ENCODE measurements at places on chromosomes 7 and 10. TPM values are rescaled to one million over a fixed set of nuclear protein-coding genes. Genes with fewer than 3 reads are reported as not detected.

The GDI2 gene
- total RNA-seq: 263 TPM

The HGF gene
- not detected for total RNA-seq

The HOXA3 gene
- total RNA-seq: 1.2 TPM

The CLEC5A gene
- 0.04 TPM for total RNA-seq

The CFTR gene
- total RNA-seq: not detected

- DNase-seq: no peak
Measured at GRCh38 chr10:76324283-76324682, 892.9 kb downstream of the LRMDA start.

GRCh38 chr10:68647672-68648341 is 73.2 kb upstream of the CCAR1 start:
- DNase-seq: peak; percentile 58

GRCh38 chr10:4512671-4513240 is 313.3 kb upstream of the AKR1E2 start:
- DNase-seq: peak; percentile 68

The ABCB1 gene
- total RNA-seq: not detected

GRCh38 chr7:15471669-15471950 is 90.2 kb downstream of the AGMO start:
- no peak for DNase-seq

The FXYD4 gene
- not detected for total RNA-seq

DNA sequence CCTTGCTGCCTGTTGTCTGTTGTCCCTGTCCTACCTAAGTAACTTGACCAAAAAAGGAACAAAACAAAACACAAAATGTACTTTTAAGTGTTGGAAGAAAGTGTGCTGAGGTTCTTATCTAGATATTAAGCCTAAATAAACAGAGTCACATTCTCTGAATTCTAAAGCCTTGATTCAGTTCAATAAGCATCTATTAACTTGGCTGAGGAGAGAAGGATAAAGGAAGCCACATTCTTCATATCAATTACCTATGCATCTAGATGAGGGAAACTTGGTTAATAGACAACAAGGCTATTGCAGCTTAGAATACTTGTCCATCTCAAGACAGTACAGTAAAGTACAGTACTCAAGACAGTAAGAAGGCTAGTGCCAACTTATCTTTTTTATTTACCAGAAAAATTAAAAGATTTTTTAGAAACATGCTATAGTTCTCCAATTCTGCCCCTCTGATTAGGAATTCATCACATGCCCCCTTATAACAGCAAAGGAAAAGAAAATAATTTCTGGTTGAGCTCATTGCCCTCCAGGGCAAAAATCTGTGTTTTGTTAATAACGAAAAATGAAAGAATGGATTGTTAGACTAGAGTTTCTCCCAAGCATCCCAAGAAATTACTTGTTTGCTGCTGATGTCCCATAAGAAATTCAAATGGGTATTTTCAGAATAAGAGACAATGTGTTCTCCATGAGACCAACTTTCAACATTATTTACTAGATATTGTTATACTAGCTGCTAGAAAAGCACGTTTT is 546.5 kb upstream of the SEMA3D start:
- no peak for DNase-seq

The DEPP1 gene
- total RNA-seq: 0.60 TPM

GRCh38 chr7:132485600-132486273 is 90.5 kb downstream of the PLXNA4 start:
- no peak for DNase-seq

GRCh38 chr10:11168423-11169090 is 150.9 kb downstream of the CELF2 start:
- no peak for DNase-seq

The GNGT1 gene
- not detected for total RNA-seq

DNA sequence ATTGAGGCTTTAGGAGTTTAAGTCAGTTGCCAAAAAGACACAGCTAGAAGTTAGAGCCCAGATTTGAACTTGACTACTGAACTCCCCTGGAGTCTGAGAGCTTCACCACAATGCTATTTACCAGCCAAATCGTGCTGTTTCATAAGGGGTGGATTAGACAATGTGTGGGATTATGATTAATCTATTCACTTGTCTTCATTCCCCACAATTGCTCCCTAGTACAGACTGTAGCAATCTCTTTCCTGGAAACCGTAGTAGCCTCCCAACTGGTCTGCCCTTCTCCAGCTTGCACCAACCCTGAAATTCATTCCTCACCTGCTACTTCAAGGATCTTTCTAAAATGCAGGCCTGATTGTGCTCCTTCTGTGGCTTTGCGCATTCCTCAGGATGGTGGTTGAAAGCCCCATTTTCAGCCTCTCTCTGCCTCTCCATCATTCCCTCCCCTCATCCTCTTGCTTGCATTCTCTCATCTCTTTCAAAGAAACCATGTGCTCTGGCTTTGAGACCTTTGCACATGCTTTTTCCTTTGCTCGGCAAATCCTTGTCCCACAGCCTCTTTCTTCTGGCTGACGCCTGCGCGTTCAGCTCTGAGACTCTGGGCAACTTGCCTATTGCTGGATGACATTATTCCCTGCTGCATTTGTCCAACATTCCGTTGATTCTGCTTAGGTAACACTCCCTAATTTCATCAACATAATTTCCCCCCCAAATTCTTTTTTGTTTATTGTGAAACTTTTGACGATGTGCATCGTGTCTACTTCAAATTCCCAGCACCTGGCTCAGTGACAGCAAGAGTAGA is 145.1 kb downstream of the ADRA2A start:
- DNase-seq: no peak

- DNase-seq: no peak
Measured at GRCh38 chr7:29377718-29378117, 183.1 kb downstream of the CHN2 start.

GRCh38 chr7:131835141-131835540 is 278.7 kb upstream of the PODXL start:
- DNase-seq: no peak

The HKDC1 gene
- 0.48 TPM for total RNA-seq

- DNase-seq: peak; percentile 80
Measured at GRCh38 chr7:74094224-74095101, 10.9 kb downstream of the LIMK1 start.

DNA sequence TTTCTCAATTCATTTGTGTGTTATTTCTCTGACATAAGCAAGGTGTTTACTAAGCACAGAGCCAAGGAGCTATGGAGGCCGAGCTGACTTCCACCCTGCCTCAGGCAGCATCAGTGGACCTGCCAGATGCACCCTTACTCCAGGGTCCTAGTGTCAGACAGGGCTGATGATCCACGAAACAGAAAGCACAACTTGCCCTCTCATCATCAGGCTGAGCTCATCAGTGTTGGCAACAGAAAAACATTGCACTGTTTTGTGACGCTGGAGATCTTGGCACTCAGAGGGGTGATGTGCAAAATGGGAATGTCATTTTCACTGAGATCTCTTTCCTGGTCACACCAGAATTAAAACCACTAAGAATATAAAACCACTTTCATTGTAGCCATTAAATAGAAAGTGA is 201.8 kb downstream of the GLI3 start:
- DNase-seq: no peak

- peak; percentile 77 for DNase-seq
Measured at GRCh38 chr10:52226197-52226847, 87.8 kb upstream of the DKK1 start.

- DNase-seq: no peak
Measured at GRCh38 chr7:74183142-74183541, 9.0 kb downstream of the EIF4H start.

- no peak for DNase-seq
Measured at GRCh38 chr7:95974108-95974507, 201.8 kb downstream of the DYNC1I1 start.

- DNase-seq: peak; percentile 79
Measured at GRCh38 chr10:32378363-32379317, 31.7 kb upstream of the EPC1 start.

The SAMD9 gene
- 20.6 TPM for total RNA-seq

- no peak for DNase-seq
Measured at GRCh38 chr10:5650664-5651387, 15.6 kb downstream of the ASB13 start.

DNA sequence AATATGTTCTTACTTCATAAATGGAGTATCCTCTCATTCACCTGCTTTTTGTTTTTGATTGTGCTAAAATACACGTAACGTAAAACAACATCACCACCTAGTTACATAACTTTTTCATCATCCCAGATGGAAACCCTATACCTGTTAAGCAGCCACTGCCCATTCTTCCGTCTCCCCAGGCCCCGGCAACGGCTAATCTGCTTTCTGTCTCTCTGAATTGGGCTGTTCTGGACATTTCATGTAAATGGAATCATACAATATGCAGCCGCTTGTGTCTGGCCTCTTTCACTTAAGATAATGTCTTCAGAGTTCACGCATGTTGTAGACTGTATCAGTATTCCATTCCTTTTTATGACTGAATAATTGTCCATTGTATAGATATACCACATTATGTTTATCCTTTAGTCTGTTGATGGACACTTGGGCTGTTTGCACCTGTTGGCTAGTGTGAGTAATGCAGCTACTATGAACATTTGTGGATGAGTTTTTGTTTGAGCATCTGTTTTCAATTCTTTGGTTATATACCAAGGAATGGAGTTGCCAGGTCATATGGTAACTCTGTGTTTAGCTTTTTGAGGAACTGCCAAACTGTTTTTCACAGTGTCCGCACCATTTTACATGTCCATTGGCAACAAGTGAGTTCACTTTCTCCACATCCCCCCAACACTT is 14.1 kb upstream of the SUN1 start:
- peak; percentile 69 for DNase-seq

DNA sequence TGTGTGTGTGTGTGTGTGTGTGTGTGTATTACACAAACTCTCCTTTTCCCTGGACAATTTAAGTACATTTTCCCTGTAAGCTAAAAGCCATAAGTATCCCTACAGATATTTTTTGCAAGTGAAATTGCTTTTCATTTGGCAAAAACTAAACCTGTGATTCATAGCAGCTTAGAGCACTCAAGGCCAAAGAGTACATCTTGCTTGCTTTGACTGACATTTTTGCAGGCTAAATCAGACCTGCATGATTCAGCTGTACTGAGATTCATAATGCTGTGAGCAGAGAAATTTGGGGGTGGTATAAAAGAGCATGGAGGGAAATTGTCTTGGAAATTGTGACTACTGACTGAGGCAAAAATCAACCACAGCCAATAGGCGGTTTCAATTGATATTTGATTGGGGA is 500.4 kb downstream of the GFRA1 start:
- DNase-seq: peak; percentile 85

GRCh38 chr7:50303335-50304128 is 984 bp upstream of the IKZF1 start:
- no peak for DNase-seq

- DNase-seq: no peak
Measured at GRCh38 chr10:10418387-10418786, 599.3 kb upstream of the CELF2 start.
